ENCODE measurements at places on chromosomes 5 and 9. TPM values are rescaled to one million over a fixed set of nuclear protein-coding genes. Genes with fewer than 3 reads are reported as not detected.

Gene CCDC183
- total RNA-seq, result 0.71 TPM

Gene RASEF
- 0.06 TPM for total RNA-seq

Gene PCDHGB4
- 3.2 TPM for total RNA-seq

Gene PCDHGC3
- total RNA-seq, result 46.8 TPM
